HTR-8/SVneo (cell line): ENCODE measurements at places on chromosomes 2 and 18.
A peak's percentile ranks its signal among the peaks of the same experiment; 100 is the strongest.

DNA sequence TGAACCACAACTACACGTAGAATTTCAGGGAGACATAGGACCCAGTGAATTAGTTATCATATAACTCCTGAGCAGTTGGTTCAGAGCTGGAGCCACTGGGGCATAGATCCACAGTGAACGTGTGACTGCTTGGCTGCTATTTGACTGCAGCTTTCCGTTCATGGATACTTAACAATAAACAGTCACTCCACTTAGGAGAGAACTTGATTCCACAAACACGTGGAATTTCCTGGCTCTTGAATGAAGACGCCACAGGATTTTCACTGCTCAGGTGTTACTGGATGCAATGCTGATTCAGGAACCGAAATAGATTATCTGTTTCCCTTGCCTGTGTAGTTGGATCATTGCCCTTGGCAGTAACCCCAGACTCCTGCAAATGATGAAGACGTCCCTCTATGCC is 679.1 kb upstream of the ZEB2 start:
- no peak for DNase-seq

- no peak for DNase-seq
Measured at GRCh38 chr2:164891460-164891859, 49.8 kb upstream of the COBLL1 start.

DNA sequence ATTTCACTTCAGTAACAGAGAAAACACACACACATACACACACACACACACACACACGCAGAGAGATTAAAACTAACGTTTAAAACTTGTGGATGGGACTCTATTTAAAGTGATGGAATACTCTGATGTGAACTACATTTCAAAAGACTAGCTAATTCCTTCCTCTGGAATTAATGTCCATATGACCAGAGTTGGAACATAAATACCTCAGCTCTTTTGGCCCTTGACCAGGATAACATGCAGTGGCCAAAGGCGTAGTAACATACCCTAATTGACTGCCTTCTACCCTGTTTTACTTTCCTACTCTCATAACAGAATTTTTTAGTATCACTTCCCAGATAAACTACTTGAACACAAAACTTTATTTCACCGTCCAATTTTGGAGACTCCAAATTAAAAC is 671.3 kb upstream of the CHAC2 start:
- no peak for DNase-seq

DNA sequence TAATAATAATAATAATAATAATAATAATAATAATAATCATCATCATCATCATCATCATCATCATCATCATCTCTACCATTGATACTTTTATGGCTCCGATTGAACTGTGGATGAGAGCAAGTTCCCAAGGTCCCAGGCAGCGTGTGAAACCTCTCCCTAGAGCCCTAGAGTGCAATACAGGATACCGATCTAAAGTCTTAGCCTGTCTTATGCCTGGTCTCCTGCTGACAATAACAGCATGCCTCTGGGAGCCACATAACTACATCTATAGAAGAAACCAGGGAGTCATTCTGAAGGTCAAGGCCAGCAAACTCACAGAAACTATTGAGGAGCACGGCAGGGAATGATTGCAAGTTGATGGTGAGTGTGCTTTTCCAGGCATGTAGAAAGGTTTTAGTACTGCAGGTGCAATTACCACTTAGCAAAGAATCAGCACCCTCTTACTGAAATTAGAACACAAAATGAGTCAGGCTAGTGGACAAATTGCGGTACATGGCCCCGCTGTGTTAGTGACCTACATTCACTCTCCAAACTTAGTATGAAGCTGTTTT is 457.2 kb upstream of the CDH20 start:
- DNase-seq, result no peak

- DNase-seq, result no peak
Measured at GRCh38 chr2:163617517-163617916, 118.3 kb downstream of the FIGN start.

- DNase-seq, result no peak
Measured at GRCh38 chr2:241842620-241843211, 16.0 kb downstream of the PDCD1 start.

DNA sequence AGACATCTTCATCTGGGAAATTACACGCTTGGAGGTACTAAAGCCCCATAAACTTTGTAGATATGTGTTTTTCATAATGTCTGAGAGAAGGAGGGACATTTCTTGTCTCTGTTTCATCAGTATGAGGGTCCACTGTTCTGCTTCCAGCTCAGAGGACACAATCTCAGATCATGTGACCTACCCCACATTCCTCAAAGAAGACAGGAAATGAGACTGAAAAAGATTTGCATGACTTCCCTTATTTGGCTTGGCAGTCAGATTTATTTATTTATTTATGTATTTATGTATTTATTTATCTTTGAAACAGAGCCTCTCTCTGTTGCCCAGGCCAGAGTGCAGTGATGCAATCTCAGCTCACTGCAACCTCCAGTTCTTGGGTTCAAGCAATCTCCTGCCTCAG is 463.7 kb upstream of the RGPD4 start:
- no peak for DNase-seq

DNA sequence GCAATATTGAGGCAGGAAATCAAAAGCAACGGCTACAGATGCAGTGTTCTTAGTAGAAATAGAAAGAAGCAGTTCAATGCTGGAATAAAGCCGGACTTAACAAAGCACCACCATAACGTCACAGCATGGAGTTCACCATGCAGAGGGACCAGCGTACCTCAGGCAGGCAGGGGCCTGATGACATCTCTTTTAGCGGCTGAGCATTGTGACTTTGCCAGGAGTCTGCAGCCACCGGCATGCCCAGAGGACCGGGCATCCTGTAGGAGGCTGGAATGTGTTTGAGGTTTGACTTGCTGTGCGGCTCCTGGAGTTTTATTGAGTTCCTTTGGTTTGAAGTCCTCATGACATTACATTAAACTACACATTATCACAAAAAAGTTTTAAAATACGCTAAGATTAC is 139.8 kb downstream of the UXS1 start:
- DNase-seq, result no peak

GRCh38 chr2:217010173-217010572 is 150.3 kb upstream of the TNP1 start:
- no peak for DNase-seq

GRCh38 chr18:39462436-39462835 is 1896.8 kb upstream of the CELF4 start:
- no peak for DNase-seq

- DNase-seq, result no peak
Measured at GRCh38 chr2:3608373-3609278, 13.7 kb downstream of the COLEC11 start.

- peak; percentile 87 for DNase-seq
Measured at GRCh38 chr2:190468814-190469569, 60.8 kb downstream of the MFSD6 start.

- no peak for DNase-seq
Measured at GRCh38 chr2:33038230-33038629, 91.5 kb downstream of the LTBP1 start.

DNA sequence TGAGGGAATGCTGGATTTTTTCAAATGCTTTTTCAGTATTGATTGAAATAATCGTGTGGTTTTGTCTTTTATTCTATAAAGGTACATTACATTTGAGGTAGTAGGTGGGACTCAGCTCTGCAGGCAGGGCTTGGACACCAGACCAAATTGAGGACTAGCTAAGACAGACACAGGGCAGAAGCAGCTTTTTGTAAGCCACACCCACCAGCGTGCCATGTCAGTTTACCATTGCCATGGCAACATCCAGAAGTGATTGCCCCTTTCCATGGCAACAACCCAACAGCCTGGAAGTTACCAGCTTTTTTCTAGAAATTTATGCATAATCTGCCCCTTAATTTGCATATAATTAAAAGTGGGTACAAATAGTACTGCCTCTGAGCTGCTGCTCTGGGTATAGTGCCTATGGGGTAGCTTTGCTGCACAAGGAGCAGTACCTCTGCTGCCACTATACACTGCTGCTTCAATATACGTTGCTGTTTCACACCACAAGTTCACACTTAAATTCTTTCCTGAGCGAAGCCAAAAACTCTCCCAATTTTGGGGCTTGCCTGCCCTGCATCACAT is 23.6 kb upstream of the VWA3B start:
- no peak for DNase-seq

- no peak for DNase-seq
Measured at GRCh38 chr18:13464432-13465123, 246.0 kb downstream of the LDLRAD4 start.

GRCh38 chr2:148745151-148745851 is 100.8 kb downstream of the EPC2 start:
- DNase-seq, result no peak
